Activated naive CD4-positive, alpha-beta T cell (primary cell): ENCODE measurements at places on chromosomes 5 and 9.

- DNase-seq: no peak
Measured at GRCh38 chr9:125433461-125434011, 171.9 kb downstream of the GAPVD1 start.

GRCh38 chr9:70983723-70984295, 137.6 kb downstream of the TRPM3 start:
- DNase-seq: no peak

GRCh38 chr9:127505396-127506116, 54.2 kb downstream of the LRSAM1 start:
- no peak for DNase-seq

DNA sequence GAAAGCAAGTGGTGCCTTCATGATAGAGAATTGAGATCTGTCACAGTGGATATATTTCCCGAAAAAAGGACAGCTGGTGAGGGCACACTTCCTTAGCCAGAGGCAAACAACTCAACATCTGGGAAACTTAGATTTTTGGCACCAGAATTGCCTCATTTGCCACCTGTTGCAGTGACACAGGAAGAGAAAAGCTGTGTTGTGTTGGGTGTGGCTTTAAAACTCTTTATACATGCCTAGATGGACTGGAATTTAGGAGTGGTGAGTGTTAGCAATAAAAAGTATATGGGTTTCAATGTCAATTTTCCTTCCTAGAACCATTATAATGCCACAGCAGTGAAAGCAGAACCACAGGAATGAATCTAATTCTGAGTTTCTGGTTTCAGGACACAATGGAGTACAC, 62.6 kb upstream of the CEMIP2 start:
- no peak for DNase-seq

GRCh38 chr5:135660826-135661575, 82.2 kb upstream of the CXCL14 start:
- DNase-seq: no peak

DNA sequence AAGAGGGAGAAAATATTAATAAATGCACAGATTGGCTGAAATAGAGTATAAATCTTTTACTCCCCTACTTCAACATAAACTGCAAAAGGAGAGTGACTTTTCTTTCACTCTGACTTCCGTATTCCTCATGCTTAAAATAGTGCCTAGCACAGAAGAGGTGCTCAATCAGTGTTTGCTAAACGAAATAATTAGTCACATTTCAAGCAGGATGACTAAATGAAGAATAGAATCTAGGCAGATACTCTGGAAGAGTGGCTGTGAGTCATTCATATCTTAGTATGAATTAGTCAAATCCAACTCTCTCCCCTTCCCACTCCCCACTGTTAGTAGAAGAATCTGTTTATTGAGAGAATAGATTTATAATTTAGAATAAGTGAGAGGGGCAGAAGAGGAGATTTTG, 4.8 kb downstream of the CD274 start:
- DNase-seq: no peak
